ENCODE measurements at places on chromosomes 13 and 19. TPM values are rescaled to one million over a fixed set of nuclear protein-coding genes. Genes with fewer than 3 reads are reported as not detected.

Gene ZNF600
- total RNA-seq: 4.0 TPM

Gene LRRC63
- total RNA-seq: not detected

Gene WIZ
- total RNA-seq: 29.8 TPM

Gene PSG2
- 0.07 TPM for total RNA-seq

Gene OR10H1
- not detected for total RNA-seq

Gene ZNF154
- total RNA-seq: 0.34 TPM

Gene KIR3DL1
- total RNA-seq: not detected

Gene SLC5A5
- total RNA-seq: not detected

Gene VSTM2B
- total RNA-seq: not detected

Gene ITGBL1
- 3.6 TPM for total RNA-seq

Gene ZNF730
- total RNA-seq: 2.4 TPM

Measured in mammary microvascular endothelial cell (primary cell).